PC-9 (cell line): ENCODE measurements at places on chromosomes 5 and 9. TPM values are rescaled to one million over a fixed set of nuclear protein-coding genes. Genes with fewer than 3 reads are reported as not detected.

Gene FABP6
- total RNA-seq: 1.7 and 5.7 TPM in 2 replicates

Gene COL23A1
- not detected in 2 replicates for total RNA-seq

Gene PDE8B
- total RNA-seq: 1.7 and 1.8 TPM in 2 replicates

Gene GARIN3
- not detected in 2 replicates for total RNA-seq

Gene PCDHGB4
- not detected in 2 replicates for total RNA-seq

Gene PCSK1
- total RNA-seq: not detected in 2 replicates

Gene GPR151
- not detected in 2 replicates for total RNA-seq

Gene SYNPO
- 1.8 and 2.0 TPM in 2 replicates for total RNA-seq

Gene ARHGEF37
- 5.5 and 8.6 TPM in 2 replicates for total RNA-seq

Gene PCA3
- total RNA-seq: not detected in 2 replicates

Gene CORO2A
- 19.5 and 19.8 TPM in 2 replicates for total RNA-seq

Gene SPRY4
- total RNA-seq: 6.9 and 11.0 TPM in 2 replicates

- H3K4me3 ChIP-seq: no peak overlapping the region
- peaks cover 85% of the 10 kb centered on the region for H3K27me3 ChIP-seq
- no peak for DNase-seq
- no peak overlapping the region for H3K27ac ChIP-seq
- H3K36me3 ChIP-seq: no peaks in the 10 kb centered on the region
Observed at GRCh38 chr9:132441404-132441803, 31.4 kb downstream of the CFAP77 start.

- H3K4me3 ChIP-seq: no peak overlapping the region
- H3K27ac ChIP-seq: no peak overlapping the region
- H3K4me1 ChIP-seq: peaks cover 13% of the 10 kb centered on the region
Observed at GRCh38 chr9:98602839-98603500, 105.8 kb downstream of the GABBR2 start.

DNA sequence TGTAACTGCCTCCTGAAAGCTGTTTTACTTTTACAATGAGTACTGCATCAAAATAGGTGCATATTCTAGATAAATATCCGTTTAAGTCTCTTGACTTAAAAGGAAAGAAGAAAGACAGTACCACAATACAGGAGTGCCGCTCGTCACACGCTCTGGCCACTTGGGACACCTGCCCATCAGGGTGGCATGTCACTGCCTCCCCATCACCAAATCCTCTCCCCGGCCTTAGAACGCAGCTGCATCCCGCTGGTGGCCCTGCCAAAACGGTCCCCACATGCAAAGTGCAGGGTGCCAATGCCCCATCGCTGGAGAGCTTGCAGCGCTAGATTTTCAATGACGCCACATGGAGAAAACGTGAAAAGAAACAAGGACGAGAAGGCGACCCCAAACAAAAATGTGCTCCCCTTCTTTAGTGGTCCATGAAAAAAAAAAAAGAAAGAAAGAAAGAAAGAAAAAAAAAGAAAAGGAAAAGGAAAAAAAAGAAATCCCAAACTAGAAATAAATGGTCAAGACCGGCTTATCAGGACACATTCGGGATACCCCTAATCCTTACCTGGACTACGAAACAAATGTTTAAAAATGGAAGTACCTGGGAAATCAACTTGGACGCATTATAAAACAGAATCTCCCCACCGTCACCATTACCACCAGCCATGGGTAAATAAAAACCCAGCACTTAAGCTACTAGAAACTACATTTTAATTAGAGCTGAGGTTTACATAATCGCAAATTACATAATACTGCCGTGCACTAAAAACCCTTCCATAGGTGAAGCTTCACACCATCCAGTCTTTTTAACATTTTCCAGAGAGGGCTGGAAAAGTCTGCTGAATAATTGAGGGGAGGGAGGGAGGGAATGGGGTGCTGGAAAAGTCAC is 1.0 kb downstream of the ANKH start:
- DNase-seq: no peak
- H3K36me3 ChIP-seq: no peaks in the 10 kb centered on the region
- no peaks in the 10 kb centered on the region for H3K27me3 ChIP-seq
- H3K4me1 ChIP-seq: peaks cover 7% of the 10 kb centered on the region; the same call in 1 of the 2 replicates
- peak overlapping the region; percentile 60 for H3K4me3 ChIP-seq
- no peak overlapping the region for H3K27ac ChIP-seq

GRCh38 chr9:116809656-116810055 is 122.6 kb downstream of the TRIM32 start:
- DNase-seq: no peak
- no peak overlapping the region for H3K27ac ChIP-seq
- H3K4me1 ChIP-seq: no peaks in the 10 kb centered on the region
- H3K36me3 ChIP-seq: no peaks in the 10 kb centered on the region

- H3K4me1 ChIP-seq: no peaks in the 10 kb centered on the region
- H3K36me3 ChIP-seq: no peaks in the 10 kb centered on the region
- no peak overlapping the region for H3K4me3 ChIP-seq
- peaks cover 96% of the 10 kb centered on the region for H3K27me3 ChIP-seq
- no peak overlapping the region for H3K27ac ChIP-seq
- peak; percentile 44 for DNase-seq
Observed at GRCh38 chr9:133726401-133727276, 11.5 kb downstream of the SARDH start.

DNA sequence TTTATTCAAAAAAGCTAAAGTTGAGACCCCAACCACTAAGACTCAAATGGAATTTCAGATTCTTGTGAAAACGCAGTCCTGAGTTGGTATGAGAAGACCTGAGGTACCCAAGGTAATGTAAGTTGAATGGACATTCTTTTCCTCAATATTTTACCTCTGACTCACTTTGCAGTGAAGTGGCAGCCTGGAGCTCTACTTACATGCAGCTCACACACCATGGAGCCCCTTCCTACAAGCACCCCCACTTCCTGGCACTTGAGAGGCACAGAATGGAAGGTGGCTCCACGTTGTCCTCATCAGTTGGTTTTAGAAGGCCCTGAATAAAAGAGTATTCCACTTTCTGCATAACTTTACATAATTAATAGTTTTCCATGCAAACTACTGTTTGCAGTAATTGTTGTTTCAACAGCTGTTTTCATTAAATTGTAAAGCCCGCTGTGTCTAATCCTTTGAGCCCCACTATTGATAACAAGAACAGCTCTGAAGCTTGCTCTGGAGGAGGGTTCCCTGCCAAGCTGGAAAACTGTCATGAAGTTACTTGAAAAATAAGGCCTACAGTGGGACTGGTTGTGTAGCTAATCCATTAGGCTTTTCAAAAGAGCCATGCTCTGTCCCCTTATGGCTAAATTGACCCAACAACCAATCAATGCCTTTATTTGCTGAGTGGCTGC is 102.2 kb upstream of the SPATA31D4 start:
- H3K4me3 ChIP-seq: no peak overlapping the region

DNA sequence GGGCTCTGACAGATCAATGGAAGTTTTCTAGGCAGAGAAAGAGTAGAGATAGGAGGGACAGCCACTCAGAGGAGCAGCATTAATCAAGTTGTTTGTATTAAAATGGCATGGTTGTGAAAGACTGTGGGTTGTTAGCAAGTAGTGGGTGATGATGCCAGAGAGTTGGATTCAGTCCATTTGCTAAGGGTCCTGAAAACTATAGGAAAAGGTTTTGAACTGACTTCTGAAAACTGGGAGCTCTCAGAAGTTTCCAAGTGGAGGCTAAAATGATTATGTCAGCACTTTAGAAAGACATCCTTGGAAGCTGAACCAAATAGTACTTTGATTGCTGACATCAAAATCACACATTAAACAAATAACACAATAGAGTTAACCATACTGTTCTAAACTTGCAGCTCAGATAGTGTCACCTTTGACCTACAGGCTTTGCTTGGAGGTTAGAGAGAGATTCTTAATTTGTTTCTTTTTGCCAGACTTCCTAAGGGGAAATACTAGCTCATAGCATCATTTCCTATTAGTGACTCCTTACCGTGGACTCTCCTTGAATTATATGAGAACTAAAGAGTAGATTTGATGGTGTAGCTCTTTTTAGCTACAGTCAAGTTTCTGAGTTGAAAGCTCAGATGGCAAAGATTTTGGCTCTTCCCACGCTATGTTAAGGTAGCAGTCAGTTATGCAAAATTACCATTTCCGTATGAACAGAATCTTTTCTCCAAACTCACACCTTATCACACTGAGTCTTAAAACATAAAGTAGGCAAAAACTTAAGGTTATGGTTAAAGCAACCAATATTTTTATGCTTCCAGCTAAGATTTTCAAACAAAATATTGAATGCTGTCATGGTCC is 277.1 kb downstream of the NR3C1 start:
- DNase-seq: no peak
- H3K4me3 ChIP-seq: no peak overlapping the region

- H3K27me3 ChIP-seq: no peaks in the 10 kb centered on the region
- no peak for DNase-seq
- H3K27ac ChIP-seq: no peak overlapping the region
- no peaks in the 10 kb centered on the region for H3K4me1 ChIP-seq
- no peaks in the 10 kb centered on the region for H3K36me3 ChIP-seq
- no peak overlapping the region for H3K4me3 ChIP-seq
Observed at GRCh38 chr5:164000819-164001218, 495.4 kb downstream of the MAT2B start.

DNA sequence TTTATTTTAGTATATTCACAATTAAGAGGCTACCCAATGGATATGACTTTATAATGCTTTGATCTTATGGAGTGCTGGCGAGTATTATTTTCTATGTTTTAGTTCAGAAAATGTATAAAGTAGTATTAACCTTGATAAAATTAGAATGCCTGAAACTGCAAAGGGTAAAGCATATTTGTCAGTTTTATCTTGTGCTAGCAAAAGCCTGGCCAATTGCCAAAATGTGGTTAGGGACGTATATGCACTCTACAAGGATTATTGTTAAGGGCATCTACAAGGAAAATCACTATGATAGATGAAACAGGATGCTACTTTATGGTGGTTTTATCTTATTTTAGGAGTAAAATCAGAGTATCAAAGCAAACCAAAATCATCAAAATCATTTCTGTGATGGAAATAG is 281.7 kb downstream of the CCDC171 start:
- H3K27me3 ChIP-seq: no peaks in the 10 kb centered on the region
- no peak overlapping the region for H3K27ac ChIP-seq
- no peaks in the 10 kb centered on the region for H3K36me3 ChIP-seq

DNA sequence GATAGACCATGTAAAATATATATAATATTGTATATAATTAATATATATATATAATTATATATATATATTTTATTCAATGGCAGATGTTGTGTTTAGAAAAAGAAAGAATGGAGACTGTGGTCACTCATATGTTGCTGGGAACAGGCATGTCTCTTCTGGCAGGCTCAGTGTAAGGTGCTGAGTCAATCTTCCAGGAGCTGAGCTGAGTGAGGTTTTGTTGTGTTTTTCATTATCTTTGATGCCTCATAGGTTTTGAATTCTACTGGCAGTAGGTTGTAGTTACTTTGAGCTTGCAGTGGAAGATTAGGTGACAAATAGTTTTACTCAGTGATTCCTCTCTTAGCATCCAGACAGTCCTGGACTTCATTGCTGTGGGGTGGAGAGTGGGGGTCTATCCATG is 561.3 kb downstream of the IRX1 start:
- DNase-seq: no peak
- H3K27ac ChIP-seq: no peak overlapping the region
- no peaks in the 10 kb centered on the region for H3K4me1 ChIP-seq
- no peaks in the 10 kb centered on the region for H3K27me3 ChIP-seq

DNA sequence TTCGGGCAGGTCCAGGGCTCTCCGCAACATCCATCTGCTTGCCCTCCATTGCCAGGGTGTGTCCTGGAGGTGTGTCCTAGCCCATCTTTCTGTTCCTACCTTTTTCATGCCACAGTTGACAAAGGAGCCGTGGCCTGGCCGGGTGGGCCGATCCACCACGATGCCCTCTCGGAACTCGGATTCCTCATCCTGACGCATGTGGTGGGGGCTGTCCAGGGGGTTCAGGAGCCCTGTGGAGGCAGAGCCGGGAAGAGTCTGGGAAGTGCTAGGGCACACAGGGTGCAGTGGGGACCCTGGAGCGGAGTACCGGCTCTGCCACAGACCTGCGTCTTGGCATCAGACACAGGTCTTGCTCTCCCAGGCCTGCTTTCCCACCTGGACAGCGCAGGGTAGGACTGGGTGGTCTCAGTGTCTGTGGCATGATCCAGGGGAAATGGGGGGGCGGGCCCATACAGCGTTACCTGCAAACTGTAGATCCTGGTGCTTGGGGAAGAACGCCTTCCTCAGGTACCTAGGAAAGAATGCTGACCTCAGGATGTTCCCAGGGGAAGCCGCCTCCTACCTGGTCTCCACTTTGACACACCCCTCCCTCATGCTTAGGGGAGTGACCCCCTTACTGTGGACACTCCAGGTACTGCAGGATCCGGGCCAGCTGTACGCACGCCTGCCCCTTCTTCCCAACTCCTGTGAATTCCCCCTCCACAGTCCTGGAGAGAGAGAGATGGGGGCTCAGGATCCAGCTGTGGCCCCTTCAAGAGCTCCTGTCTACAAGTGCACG is 3.5 kb downstream of the SPOUT1 start:
- H3K27ac ChIP-seq: no peak overlapping the region
- H3K4me3 ChIP-seq: no peak overlapping the region
- H3K36me3 ChIP-seq: no peaks in the 10 kb centered on the region; the same call in 1 of the 2 replicates
- no peak for DNase-seq

DNA sequence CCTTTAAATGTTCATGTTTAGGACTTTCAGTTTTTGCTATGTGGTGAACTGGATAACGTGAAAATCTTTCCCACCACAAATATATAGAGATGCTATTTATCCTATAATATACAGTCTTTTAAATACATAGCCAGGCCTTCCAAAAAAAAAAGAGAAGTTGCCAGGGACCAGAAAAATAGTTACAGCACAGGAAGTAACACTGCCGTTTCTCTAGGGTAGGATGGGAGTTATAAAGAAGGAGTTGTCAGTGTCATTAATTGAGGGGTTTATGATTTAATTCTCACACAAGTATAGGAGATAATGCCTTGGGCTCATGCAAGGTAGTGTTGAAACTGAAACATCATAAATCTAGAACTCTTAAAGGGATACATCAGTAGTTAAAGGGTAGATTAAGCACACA is 83.9 kb downstream of the LRRC70 start:
- H3K36me3 ChIP-seq: no peaks in the 10 kb centered on the region
- H3K4me1 ChIP-seq: no peaks in the 10 kb centered on the region
- DNase-seq: no peak
- H3K27ac ChIP-seq: no peak overlapping the region
- no peaks in the 10 kb centered on the region for H3K27me3 ChIP-seq
- H3K4me3 ChIP-seq: no peak overlapping the region

DNA sequence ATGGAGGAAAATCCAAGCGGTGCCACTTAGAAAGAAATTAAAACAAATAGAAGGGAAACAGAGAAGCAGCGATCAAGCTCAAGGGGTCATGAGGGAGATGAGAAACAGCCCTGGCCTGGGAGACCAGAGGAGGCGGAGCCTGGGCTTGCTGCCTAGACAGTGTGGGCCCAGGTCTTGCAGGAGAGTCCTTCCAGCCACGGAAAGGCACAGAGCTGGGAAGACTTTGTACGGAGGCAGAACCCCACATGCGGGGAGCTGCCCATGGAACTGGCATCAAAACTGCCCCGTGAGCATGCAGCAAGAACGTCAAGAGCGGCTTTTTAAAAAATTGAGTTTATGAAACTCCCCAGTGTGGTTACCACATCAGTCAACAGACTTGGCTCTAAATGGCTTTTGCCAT is 119.4 kb downstream of the IRX1 start:
- no peaks in the 10 kb centered on the region for H3K36me3 ChIP-seq
- no peak overlapping the region for H3K4me3 ChIP-seq
- no peak overlapping the region for H3K27ac ChIP-seq
- H3K4me1 ChIP-seq: no peaks in the 10 kb centered on the region
- H3K27me3 ChIP-seq: peaks cover 24% of the 10 kb centered on the region
- DNase-seq: no peak
